ENCODE measurements at places on chromosomes 3 and 15.

DNA sequence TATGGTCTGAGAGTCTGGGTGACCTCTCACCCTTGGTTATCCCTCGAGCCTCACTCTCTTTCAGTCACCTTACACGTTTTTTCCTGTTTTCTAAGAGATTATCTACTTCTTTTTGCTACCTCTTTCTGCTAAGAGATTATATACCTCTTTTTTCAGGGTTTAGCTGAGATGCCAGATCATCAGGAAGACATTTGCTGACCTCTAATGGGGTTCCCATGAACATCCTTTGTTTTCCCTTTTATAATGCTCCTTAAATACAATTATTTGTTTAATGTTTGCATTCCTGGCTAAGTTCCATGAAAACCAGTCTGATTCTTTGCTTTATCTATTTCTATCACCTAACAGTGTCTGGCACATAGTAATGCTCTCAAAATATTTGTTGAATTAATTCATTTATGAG lies 39.6 kb downstream of the LEKR1 start:
- DNase-seq, result no peak

DNA sequence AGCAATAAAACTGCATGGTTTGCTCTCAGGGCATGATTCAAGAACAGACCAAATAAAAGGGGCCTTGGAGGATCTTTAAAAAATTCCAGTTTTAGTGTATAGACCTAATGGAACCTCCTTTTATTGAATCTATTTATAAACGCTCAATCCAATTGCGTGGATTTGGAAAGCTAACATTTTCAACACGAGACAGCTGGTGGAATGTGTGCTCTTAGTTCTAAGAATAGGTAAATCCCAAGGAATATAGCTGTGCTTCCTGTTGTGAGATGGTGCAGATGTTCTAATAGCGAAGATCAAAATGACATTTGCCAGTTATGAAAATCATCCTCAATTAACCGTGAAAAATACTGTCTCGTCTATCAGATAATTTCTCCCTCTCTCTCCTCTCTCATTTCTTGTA lies 192.5 kb downstream of the ATP10A start:
- no peak for DNase-seq

DNA sequence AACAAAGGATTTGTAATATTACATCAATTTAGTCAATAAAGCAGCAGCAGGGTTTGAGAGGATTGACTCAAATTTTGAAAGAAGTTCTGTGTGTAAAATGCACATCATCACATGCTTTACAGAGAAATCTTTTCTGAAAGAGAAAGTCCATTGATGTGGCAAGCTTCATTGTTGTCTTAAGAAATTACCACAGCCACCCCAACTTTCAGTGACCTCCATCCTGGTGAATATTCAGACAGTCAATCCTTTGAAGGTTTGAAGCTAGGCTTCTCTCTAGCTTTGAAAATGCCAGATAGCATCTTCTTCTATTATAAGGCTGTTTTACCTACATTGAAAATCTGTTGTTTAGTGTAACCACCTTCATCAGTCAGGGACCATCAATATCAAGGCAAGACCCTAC lies 51.8 kb upstream of the SETMAR start:
- no peak for DNase-seq

GRCh38 chr3:124981472-124981871 lies 46.9 kb upstream of the MUC13 start:
- DNase-seq, result no peak

- no peak for DNase-seq
Observed at GRCh38 chr3:24704496-24704895, 209.8 kb upstream of the THRB start.

DNA sequence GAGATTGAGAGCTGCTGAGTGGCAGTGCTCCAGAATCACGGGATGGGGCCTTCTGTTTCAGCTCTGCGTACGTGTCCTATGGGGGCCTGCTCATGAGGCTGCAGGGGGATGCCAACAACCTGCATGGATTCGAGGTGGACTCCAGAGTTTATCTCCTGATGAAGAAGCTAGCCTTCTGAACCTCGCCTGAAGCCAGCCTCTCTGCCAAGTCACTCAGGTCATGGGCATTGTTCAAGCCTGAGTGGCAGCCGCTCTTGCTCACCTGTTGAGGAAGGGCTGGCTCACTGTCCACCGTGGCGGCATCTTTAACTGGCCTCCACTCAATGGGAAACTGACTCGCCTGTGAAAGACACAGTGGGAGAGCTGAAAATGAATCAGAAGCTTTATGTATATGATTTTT lies 6.6 kb downstream of the POLR2H start:
- no peak for DNase-seq

DNA sequence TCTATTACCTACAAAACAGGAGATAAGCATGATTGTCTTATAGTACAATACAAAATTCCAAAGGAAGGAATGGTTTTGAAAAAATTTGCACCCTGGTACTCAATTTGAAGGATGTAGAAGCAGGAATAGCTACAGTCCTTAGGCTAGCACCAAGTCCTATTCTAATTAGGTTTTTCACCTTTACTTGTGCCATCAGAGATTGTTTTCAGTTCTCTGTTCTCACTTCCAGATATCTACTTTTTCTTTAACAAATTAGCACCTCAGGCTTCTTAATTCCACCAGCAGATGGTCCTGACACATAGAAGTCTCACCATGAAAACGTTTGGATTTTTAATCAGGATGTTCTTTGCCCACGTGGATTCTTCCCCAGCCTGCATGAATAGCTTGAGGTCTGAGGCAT lies 43.8 kb downstream of the IL5RA start:
- DNase-seq, result no peak

DNA sequence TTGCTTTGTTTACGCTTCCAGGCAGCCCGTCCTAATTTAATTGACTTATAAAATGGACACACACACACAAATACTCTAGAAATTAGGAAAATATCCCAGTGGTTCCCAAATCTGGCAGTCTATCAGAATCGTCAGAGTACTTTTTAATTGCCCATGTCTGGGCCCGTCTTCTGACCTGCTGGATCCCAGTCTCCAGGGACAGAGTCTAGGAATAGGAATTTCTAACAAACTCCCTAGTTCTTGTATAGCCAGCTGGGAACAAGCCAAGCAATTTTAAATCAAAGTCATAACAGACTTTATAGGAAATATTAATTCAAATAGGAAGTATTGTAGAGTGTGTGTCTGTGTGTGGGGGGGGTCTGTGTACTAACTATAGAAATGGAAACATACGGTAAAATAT lies 33.4 kb downstream of the LDHAL6B start:
- DNase-seq, result no peak

- no peak for DNase-seq
Observed at GRCh38 chr15:81189583-81190283, 6.9 kb upstream of the IL16 start.

DNA sequence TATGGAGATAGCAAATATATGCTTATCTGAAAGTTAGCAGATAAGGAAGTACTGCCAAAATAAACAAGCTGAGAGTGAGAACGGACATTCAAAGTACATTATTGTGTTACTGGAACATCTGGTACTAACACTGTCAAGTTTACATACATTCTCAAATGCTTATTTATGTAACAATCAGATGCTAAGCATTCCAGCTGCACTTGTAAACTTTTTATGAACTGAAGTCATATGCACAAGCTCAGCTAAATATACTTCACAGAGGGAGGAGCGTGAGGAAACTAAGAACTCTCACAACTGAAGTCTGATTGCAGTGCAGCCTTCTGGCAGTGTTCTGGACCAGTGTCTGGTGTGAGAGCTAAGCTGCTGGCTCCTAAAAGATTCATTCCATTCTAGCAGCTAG lies 223.7 kb upstream of the NANOGP8 start:
- DNase-seq, result no peak

GRCh38 chr3:22969276-22969675 lies 233.9 kb upstream of the UBE2E2 start:
- DNase-seq, result no peak

GRCh38 chr15:71056111-71056510 lies 59.2 kb upstream of the THSD4 start:
- DNase-seq, result no peak

DNA sequence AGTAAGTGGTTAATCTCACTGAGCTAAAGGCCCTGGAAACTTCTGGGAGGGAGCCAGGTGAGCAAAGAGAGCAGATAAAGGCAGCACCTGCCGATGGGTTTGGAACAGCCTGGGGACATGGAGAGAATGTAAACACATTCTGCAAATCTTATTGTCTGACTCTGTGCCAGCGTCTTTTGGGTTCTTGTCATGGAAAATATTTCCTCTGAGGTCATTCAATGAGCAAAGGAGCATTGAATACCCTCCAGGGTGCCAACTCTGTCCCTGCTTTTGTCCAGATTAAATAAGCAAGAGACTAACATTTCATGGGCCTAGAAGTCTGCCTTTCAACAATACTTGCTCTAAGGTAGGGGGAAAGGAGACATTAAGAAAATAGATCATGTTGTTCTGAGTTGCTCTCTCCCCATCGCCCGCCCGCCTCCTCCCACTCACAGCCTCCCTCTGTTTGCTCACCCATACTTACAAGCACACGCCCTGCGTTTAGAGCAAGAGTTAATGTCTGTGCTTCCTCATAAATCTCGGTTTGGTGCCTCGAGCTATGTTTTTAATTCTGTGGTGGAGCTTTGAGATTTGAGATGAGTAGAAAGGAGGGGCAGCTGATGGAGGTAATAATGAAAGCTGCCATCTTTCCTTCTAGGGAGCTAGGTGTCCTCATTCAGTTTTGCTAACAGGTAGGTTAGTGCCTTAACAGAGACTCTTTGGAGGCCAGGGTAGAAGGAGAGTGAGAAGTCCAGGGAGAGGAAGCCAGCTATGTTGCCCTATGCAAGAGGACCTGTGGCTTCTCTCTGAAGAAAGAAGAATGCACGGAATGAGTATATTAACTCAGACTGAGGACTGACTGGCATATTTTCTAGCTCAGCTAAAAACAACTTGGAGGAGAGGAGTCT lies 132.9 kb downstream of the TPRG1 start:
- peak; percentile 3 for DNase-seq

- no peak for DNase-seq
Observed at GRCh38 chr3:59839283-59839682, 789.5 kb upstream of the CFAP20DC start.

DNA sequence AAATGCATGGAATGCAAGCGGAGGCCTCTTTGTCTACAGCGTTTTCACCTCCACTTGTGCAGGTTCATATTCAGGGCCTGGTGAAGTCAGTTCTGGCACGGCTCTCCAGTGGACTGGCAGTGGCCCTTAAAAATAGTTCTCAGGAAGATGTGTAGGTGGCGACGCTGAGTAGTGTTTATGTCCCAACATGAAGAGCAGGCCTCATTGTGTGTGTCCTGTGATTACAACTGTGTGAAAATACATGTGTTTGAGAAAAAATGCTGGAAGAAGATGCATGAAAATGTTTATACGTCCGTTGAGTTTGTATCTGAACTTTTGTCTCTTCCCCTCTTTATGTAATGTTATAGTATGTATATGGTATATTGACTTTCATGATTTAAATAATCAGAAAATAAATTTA lies 7.2 kb downstream of the LIPC start:
- DNase-seq, result no peak

- DNase-seq, result no peak
Observed at GRCh38 chr3:11618904-11619303, 24.8 kb downstream of the VGLL4 start.

DNA sequence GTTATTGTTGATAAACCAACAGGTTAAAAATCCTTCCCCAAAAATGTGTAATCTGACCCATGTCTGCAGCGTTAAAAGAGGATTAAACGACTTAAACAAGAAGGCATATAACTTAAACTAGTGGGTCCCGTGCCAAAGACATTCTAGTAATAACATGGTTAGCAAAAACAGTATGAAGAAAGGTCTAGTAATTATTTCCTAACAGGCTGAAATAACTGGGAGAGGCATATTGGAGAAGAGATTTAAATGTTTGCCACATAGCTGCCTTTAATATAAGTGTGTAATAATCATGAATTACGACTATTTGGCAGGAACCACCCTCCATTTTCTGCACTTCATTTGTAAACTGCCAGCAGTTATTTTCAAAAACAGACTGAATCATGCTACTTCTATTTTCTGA lies 67.7 kb upstream of the CSPG5 start:
- DNase-seq, result no peak

DNA sequence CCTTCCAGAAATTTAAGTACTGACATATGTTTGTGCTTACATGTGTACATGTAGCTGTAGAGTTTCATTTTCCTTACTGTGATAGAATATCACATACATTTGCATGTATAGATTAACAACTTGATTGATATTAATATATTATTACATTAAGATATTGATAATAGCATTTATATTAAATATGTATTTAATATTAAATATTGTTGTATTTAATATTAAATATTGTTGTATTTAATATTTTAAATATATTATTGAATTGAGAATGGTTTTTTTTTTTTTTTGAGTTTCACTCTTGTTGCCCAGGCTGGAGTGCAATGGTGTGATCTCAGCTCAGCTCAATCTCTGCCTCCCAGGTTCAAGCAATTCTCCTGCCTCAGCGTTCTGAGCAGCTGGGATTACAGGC lies 76.5 kb downstream of the MYH15 start:
- DNase-seq, result no peak

DNA sequence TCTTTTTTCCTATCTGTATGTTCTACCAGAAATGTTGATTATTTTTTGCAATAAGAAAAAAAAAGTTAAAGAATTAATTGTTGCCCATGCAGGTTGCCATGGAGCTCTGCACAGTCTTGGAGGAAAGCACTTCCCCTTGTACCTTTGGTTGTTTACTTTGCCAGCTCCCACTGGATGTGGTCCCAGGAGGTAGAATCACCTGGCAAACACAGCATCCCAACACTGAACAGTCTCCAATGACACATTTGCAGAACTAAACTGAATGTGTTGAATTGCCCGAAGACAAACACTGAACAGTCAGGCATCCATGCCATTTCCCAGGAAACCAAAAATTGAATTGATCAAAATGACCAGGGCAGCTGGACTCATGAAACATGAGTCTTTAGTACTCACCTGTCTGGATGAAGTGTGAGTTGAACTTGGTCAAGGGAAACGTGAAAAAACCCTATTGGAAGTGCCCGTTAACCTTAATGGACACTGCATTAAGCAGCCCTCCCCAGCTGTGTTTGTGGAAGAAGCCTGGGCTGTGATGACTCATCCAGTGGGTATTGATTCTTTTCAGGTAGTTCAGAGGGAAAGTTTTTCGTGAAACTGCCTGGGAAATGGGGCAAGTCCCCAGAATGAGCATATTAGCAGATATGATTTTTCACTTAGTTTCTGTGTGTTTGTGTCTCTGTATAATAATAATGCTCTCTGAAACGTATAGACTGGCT lies 284.7 kb upstream of the STT3B start:
- DNase-seq, result no peak

DNA sequence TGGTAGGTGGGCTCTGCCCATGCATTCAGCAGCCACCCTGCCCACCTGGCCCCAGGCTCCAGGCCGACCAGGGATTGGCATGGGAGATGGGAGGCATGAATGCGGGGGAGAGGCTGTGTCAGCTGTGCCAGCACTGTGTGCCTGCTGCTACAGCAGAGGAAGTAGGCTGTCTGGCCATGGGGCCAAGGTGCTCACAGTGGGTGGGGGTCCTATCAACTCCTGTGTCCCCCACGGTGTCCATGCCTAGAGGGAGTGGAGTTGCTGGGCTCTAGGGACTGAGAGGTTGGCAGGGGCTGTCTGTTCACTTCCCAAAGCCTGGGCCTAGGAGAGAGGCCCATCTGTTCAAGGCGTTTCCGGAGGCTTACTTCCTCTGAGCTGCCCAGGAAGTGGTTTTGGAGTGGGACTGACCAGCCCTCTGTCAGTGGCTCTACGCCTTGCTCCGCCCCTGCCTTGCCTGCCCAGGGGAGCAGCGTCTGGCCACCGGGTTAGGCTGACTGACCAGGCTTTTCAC lies 5.8 kb downstream of the PRKCD start:
- DNase-seq, result no peak

GRCh38 chr3:29128001-29128400 lies 152.9 kb upstream of the RBMS3 start:
- no peak for DNase-seq
